ENCODE measurements at places on chromosomes 4 and X.

DNA sequence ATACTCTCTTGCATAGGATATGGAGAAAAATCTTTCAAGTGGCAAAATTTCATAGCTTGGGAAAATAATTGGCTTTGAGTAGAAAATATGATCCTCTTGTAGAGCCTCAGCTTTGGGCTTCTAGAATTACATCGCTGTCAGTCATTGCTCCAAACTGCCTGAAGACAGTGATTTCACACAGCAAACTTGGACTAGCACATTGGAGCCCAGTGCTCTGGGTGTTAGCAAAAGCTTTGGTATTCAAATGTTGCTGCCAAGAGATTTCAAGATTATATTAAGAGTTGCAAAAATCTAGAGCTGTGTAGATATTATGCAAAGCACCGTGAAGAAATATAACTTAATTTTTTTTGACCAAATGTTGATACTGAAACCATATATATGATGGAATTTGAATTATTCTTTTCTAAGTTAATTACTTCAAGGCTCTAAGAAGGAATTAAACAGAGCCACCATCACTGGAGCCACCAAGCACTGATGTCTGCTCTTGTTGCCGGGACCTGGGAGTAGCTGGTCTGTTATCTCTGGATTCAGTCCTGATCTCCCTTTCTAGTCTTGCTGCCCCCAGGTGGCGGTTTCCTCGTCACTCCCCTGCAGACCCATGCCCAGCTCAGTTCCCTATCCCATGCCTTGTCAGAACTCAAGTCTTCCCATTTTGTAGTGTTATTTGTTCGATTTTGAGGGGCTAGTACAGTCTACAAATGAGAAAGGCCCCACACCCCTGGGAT is 260.7 kb upstream of the SFRP2 start:
- no peak for DNase-seq

GRCh38 chrX:12405306-12405705 is 267.0 kb downstream of the FRMPD4 start:
- no peak for DNase-seq

DNA sequence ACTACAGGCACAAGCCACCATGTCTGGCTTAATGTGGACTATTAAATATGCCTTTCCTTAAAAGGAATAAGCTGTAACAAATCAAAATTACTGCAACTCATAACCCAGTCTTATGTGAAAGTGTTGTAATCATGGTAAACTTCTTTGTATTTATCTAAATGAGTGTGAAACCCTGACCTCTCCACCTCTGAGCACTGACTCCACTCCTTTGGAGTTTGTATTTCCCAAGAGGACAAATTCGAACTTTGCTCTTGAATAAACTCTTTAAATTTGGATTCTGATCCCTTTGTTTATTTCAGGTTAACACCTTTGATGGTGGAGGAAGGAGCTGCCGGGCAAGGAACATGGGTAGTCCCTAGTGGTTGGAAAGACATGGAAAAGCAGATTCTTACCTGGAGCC is 48.3 kb upstream of the FAM9A start:
- DNase-seq: no peak

DNA sequence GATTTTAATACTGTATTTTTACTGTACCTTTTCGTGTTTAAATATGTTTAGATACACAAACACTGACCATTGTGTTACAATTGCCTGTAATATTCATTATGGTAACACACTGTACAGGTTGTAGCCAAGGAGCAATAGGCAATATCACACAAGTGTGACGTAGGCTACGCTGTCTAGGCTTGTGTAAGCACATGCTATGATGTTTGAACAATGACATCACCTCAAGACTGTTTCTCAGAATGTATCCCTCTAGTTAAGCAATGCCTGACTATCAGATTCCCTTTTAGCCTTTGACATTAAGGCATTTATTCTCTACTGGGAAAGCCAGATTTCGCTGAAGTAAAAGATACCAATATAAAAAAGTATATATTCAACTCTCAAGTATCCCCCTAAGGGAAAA is 66.2 kb downstream of the VCX3A start:
- DNase-seq: no peak

- DNase-seq: no peak
Observed at GRCh38 chrX:101693476-101693875, 33.8 kb upstream of the ARMCX2 start.

DNA sequence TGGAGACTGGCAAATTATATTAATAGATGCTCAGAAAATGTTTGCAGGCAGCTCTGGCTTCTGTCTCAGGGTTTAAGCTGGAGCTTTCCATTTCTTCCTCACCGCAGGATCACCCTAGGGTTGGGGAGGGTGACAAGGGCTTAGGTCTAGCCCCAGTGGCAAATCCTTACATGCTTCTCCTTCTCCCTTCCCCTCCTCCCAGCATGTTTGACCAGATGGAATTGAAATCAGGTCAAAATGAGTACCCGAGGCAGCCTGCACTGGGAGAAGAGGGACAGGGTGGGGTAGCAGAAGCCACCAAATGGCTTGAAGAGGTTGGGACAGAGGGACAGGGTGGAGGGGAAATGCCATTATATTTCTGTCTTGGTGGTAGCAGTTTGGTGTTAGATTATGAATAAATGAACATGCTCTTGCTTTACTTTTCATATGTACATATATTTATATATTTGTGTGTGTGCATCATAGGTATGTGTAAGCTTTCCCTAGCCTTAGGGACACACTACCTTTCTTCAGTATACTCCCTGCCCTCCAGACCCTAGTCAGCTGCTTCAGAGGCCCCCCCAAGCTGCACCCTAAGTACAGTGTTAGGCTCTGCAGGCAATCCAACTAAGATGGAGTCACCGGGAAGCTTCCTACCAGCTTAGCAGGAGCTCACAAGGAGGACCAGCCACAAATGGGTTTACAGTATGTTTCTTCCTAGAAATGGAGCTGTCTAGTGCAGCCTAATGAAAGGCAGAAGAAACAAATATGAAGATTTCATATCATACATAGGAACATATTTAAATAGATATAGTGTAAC is 1.8 kb downstream of the TMEM35A start:
- no peak for DNase-seq

DNA sequence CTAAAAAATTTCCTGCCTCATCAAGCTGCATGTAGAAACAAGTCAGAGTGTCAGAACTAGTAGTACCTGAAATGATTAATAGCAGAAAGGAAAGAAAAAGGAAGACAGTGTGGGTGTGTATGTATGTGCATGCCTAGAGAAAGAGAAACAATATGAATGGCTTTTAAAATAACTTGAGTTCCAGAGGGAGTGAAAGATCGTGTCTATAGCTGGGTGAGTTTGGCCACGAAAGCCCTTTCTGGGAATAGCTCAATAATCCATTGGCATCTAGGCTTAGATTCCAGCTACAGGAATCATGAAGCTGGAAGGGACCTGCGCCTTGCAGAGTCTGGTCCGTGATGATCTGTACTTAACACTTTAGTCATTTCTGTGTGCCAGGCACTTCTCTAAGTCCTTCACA is 195.6 kb downstream of the RAPGEF2 start:
- DNase-seq: no peak

GRCh38 chr4:616091-616490 is 9.3 kb upstream of the PDE6B start:
- no peak for DNase-seq

DNA sequence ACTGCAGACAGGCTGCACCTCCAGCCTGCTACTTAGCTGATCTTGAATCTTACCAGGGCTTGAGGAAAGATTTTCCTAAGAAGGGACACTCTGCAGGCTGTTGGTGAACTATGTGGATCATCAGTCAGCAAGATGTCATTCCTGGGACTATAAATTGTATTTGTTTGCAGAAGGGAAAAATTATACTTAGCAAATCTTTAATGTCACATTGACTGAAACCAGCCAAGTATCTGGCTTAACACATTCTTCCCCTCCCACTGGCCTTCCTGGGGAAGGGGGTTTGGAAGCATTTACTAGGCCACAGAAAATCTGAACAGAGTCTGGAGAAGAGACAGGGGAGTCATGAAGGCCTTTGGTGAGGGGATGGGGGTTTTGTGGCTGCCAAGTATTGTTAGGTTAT is 156.7 kb upstream of the EOLA2 start:
- no peak for DNase-seq

- no peak for DNase-seq
Observed at GRCh38 chrX:13599491-13599890, 30.1 kb downstream of the EGFL6 start.

GRCh38 chrX:71221145-71221544 is 1.9 kb upstream of the GJB1 start:
- DNase-seq: no peak

DNA sequence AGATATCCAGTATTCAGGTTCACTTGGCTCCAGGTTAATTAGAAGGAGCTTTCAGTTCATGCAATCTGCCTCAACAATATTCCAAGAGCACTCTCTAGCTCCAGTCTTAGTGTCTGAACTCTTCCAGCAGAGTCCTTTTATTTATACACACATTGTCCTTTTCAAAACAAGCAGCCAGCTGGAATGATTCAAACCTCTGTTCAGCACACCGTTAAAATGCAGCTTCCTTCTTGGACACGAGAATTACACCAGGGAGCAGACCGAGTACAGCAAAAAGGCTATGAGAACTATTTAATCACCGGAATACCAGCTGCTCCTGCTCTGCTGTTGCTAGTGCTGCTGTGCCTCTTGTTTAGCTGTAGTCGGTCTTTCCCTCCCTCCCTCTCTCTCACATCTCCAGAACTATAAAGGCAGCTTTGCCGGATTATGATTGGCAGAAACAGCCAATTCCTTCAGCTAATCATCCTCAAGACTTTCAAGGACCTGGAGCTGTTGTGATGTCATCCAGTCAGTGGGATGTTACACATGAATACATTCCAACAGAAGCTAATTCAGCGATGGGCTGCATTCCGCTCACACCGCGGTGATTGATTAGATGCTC is at the start of gene NDST4:
Gene NDST4, minus strand, starts transcription at position 115 of the 601 bp plus-strand sequence. CDS start 36,584 bp downstream, outside the sequence.
- DNase-seq: peak; percentile 69

- DNase-seq: no peak
Observed at GRCh38 chr4:137659431-137659830, 127.1 kb upstream of the PCDH18 start.

GRCh38 chrX:109389917-109390316 is 92.0 kb downstream of the GUCY2F start:
- no peak for DNase-seq

GRCh38 chr4:19575924-19576323 is 675.8 kb upstream of the SLIT2 start:
- no peak for DNase-seq

DNA sequence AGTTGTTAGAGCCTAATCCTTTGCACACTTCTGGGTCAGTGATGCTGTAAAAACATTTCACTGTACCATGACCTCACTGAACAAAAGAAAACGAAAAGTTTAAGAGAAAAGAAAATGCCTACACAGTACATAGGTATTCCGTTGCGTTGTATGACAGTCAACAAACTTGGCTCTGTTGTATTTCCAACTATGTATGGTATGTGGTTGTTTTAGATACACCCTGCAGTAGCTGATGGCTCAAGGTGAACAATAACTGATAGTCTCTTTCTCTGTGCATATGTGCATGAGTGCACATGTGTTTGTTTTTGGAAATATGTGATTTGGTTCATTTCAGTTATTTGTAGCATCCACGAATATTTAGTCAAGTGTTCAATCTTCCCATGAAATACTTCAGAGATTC is 176.0 kb downstream of the BMPR1B start:
- no peak for DNase-seq

GRCh38 chr4:57187246-57187645 is 77.1 kb upstream of the IGFBP7 start:
- DNase-seq: no peak

GRCh38 chr4:140662082-140662869 is 93.5 kb upstream of the UCP1 start:
- DNase-seq: no peak

GRCh38 chr4:74675673-74676279 is 118.5 kb downstream of the BTC start:
- peak; percentile 46 for DNase-seq

DNA sequence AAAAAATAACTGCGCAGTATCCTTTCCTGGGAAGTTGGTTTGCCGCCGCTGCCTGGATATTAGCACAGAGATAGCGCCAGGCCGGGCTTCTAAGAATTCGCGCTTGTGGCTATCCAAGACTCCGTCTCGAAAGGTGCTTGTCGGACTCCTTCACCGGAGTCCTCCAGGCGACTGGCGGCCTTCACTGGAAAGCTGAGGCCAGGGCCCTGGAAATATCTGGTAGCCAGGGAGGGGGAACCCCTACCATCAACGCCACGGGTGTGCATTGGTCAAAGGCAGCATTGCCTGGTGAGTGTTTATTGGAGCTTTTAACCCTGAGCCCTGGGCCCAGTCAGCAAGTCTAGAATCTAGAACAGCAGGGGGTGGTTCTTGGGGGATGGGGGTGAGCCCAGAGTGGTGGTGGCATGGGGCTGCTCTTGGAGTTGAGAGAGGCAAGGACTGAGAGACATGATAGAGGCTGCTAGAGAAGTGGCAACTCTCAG is 577 bp upstream of the PIM2 start:
- DNase-seq: no peak

DNA sequence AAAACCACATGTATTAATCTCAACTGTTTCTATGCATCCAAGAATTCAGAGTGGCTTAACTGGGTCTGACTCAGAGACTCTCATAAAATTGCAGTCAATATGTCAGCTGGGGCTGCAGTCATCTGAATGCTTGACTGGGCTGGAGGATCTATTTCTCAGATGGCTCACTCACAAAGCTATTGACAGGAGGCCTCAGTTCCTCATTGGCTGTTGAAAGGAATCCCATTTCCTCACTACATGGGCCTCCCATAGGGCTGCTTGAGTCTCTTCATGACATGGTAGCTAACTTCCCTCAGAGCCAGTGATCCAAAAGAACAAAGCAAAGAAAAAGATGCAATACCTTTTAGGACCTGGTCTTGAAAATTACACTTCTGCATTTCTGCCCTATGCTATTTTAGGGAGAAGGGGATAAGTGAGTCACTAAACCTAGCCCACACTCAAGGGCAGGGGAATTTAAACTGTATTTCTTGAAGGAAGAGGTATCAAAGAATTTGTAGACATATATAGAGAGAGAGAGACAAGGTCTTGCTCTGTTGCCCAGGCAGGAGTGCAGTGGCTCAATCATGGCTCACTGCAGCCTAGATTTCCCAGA is 9.8 kb downstream of the SCFD2 start:
- DNase-seq: no peak

- DNase-seq: no peak
Observed at GRCh38 chrX:80174925-80175574, 160.5 kb downstream of the TBX22 start.

DNA sequence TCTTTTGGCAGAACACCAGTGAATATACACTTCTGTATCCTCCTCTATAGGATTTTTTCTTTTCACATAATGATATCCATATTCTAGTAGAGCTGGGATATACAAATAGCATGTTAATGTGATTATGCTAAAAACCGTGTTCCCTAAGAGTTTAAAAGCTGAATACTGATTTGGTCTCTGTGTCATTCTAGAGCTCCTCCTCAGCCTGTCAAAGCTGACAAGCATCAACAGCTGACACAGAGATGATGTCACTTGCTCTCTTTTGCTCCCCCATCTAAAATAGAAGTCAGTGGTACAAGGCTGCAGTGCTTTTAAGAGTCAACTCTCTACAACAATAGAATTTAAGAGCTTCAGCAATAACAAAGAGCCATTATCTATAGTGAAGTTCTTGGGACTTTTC is 17.1 kb upstream of the HERC3 start:
- no peak for DNase-seq
